ENCODE measurements at places on chromosomes 1 and 21.

- no peak for DNase-seq
These were observed 2.2 kb downstream of the FAM89A start for GRCh38 chr1:231037585-231038517.

DNA sequence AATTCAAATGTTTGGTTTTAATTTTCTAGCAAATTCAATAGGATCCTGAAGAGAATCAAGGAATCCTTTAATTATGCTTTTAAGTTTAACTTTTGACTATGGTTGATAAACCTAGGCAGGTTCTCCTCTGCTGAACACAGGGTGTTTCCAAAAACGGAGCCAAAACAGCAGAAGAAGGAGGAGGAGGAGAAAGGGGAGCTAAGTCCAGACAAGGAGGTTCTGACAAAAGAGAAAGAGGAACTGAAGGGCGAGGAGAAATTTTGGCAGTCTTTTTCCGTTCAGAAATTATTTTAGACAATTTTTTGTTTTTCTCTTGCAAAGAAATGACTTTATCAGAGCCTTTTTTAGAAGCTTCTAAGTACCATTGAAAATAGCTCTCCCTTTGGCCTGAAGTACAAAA is 33.2 kb upstream of the FNBP1L start:
- no peak for DNase-seq

DNA sequence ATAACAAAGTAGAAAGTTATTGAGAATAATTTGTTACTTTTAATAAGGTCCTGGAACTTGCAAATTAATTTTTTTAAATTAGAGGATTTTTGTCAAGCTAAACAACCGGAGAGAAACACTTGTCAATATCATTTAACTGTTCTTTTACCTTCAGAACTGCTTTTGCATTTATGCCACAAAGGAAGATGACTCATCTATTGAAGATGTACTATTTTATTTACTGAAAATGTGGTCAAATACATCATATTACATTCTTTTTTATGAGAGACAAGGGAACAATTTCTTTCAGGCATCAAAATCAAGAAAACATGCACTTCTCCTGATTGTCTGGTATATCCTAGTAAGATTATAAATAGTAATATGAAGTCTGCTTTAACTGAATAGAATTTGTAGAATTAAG is 558.2 kb upstream of the PRMT6 start:
- no peak for DNase-seq

DNA sequence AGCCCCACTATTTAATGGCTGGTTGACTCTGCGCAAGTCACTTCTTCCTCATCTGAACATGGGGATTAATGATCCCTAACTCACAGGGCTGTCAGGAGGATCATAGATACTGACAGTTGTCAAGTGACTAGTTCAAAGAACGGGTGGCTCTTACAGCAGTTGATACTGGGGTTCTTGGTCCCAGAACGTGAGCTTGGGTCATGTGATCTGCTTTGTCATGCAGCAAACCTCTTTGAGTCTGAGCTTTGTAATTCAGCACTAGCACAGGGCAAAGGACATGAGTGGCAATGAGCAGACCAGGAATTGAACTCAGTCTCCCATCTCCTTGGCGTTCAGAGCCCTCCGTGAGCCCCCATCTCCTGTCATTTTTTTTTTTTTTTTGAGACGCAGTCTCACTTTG is 64.4 kb downstream of the TRABD2B start:
- DNase-seq, result no peak

DNA sequence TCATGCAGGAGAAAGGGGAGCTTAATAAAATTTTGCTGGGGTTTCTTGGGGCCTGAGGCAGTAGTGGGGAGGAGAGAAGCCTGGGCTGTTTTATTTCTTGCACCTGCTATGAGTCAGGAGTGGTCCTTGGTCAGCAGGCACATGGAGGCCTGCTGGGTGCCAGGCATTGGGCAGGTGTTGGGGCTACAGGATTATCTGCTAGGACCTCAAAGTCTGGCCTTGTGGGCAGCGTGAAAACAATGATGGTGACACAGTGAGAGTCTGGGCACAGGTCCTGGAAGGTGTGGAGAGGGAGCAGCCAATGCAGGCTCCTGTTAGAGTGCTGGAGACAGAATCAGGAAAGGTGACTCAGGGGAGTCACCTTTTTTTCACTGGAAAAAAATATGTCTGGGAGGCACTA is 17.2 kb downstream of the ROR1 start:
- no peak for DNase-seq

DNA sequence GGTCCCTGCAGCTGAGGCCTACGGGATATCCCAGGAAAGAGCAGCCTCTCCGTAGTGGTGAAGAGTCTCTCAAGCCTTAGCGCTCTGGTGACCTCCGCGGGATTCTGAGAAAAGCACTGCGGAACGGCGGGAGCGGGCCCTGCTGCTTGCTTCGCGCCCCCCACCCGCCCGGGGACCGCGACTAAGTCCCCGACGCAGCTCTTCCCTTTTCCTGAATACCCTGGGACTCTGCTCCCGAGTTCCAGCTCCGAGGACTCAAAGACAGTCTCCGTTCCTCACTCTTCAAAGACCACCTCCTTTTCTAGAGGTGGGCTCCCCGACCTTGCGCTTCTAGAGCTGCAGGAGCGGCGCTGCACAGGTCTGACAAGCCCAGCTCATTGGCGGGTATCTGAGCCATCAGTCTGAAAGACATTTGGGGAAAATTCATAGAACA is 3.6 kb upstream of the PRRX1 start:
- DNase-seq, result no peak

- peak; percentile 75 for DNase-seq
These were observed 582 bp downstream of the SLC37A1 start for GRCh38 chr21:42513985-42514882.

GRCh38 chr1:201947697-201948008 is 1.3 kb upstream of the LMOD1 start:
- DNase-seq, result no peak

DNA sequence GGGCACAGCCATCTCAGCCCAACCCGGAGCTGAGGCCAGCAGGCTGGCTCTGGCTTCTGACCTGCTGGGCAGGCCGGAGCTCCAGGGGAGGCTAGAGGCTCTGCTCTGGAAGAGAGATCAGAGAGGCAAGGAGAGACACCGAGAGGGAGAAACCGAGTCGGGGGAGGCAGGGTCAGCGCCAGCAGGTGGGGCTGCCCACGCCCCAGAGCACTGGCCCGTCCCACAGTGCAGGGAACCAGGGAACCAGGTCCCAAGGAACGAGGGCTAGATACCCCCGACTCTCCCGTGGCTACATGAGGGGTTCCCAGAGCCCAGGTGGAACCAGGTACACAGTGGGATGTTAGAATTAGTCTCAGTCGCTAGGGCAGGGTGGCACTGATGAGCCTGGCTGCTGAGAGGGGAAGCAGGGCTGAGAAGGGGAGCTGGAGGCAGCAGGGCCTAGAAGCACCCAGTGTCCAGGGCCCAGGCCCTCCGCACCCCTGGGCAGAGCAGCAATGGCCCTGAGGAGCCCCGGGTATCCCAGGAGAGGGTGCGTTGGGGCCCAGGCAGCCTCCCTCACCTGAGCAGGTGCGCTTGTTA is 2.1 kb downstream of the MASP2 start:
- no peak for DNase-seq

DNA sequence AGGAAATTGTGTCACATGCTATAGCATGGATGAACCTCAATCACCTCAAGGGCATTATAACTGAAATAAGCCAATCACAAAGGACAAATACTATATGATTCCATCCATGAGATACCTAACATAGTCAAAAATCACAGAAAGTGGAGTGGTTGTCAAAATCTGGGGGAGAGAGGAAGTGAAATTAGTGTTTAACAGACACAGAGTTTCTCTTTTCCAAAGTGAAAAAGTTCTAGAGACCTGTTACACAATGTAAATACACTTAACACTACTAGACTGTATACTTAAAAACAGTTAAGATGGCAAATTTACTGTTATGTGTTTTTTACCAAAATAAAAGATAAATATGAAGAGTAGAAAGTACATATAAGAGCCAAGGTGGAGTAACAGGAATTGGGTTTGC is 31.8 kb downstream of the ZNF644 start:
- DNase-seq, result no peak

DNA sequence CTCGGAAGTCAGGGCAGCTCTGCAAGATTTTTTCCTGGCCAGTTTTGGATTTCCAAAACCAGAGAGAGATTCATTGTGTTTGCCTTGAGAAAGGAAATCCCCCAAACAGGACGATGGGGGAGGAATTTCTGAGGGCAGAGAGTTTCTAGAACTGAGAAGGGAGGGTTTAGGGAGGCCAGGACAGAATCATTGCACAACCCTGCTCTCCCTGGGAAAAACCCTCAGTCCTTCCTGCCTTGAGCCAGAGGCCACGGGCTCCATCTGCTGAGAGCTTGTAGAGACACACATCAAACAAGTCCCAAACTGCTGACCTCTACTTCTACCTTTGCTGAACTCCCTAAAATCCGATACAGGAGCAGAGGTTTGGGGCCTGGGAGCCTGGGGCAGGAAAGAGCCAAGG is 99.7 kb downstream of the NMNAT2 start:
- no peak for DNase-seq

DNA sequence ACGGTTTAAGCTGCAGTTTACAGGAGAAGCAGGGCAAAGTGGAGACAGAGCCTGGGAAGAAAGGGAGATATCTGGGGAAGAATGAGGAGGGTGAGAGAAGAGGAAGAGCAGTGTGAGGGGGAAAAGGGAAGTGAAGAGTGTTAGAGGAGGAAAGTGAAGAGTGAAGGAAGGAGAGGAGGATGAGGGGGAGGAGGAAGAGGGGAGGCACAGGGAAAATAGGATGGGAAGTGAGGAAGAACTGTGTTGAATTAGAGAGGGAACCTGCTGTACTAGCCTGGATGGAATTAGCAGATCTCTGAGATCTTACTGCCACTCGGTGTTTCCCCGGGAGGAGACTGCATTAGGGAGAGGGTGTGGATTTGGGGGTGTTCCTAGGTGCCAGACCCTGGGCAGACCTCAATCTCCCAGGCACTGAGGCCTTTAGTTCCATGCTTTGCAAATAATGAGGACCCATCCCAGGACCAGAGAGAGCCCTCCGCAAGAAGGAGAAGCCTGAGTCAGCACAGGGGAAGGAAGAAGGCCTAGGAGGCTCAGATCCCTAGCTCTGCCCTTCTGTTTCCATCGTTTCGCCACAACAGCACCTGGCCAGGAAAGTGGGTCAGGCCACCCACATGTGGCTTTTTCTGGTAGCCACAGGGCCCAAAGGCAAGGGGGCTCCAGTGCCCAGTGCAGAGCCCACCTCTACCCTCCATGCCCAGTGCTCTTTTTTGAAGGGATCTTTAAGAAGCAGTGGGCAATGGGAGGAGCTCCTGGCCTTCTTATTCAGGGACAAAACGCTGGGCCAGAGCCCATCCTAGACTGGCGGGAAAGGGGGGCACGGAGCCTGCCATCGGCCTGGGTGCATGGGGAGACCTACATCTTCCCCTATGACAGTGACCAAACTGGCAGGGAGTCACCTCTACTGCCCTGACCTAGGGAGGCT is 2.0 kb downstream of the LRRN2 start:
- DNase-seq, result no peak

DNA sequence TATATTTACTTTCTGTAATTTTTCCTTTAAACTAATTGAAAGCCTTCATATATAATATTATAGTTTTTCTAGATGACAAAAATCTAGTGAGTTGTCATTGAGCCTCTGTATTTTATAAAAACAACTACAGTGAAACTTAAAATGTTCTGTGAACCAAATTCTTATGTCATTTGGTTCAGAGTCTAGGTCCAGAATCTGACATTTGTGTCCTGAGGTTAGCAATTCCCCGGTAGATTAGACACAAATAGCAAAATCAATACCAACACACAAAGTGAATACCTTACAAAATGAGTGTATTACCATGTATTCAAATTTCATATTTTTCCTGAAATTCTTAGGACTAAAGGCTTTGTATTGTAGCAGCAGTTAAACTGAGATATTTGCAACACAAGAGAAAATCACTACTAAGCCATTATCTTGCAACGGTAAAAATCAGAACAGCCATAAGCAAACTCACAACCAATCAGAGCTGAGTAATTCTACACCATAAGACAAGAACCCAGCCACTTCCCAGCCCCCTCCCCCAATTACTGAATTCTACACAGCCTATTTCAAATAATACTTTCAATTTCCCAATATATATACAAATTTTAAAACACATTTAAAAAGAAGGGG is 573.5 kb downstream of the SMYD3 start:
- DNase-seq, result no peak

DNA sequence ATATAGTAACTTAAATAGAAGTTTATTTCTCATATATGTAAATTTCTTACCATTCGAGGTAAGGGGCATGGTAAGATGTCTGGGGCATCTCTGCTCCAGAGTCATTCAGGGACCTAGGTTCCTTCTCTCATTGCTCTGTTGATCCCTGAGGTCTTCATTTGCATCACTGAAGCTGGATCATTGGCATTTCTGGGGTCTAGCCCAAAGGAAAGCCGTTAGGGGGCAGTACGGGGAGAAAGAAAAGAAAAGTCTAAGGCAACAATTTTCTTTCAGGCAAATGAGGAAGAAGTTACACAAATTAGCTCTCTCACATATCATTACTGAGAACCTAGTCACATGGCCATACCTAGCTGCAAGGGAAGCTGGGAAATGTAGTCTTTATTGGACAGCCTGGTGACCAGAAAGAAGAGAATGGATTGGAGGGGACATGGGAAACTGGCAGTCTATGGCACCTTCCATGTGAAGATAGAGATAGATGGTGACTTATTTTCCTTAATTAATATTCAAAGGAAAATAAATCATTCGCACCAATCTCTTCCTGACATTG is 10.2 kb upstream of the SUSD4 start:
- DNase-seq, result no peak

GRCh38 chr1:46492871-46493270 is 3.2 kb downstream of the DMBX1 start:
- no peak for DNase-seq

GRCh38 chr21:19343711-19344110 is 940.1 kb upstream of the TMPRSS15 start:
- no peak for DNase-seq

DNA sequence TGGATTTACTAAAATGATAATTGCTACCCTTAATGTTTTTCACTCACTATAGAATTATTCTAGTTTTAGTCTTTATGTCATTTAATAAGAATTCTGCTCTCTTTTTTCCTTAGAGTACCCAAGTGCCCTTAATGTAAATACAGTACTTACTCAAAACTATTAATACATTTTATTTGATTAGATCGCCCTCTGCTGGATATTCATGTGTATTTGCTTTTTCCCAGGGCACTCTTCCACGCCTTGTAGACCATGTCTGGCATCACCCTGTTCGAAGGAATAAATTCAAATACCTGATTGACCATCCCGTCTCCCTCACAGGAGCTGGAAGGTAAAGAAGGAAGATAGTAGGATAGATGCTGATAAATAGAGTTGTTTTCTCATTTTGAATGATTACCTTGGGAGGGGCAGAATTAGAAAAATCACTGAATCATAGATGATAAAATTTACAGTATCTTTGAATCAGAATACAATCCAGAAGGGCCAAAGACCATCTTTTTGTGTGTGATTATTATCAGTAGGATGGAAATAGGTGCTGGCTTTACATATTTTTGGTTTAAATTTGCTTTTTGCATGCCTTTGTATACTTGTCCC is 4.1 kb downstream of the AXDND1 start:
- DNase-seq, result peak; percentile 89
